Stimulated activated CD4-positive, alpha-beta T cell treated with anti-CD3 and anti-CD28 coated beads, Interleukin-15, amount 100 ng/mL, for 1 hour (primary cell): ENCODE measurements at places on chromosomes 3 and 15.

DNA sequence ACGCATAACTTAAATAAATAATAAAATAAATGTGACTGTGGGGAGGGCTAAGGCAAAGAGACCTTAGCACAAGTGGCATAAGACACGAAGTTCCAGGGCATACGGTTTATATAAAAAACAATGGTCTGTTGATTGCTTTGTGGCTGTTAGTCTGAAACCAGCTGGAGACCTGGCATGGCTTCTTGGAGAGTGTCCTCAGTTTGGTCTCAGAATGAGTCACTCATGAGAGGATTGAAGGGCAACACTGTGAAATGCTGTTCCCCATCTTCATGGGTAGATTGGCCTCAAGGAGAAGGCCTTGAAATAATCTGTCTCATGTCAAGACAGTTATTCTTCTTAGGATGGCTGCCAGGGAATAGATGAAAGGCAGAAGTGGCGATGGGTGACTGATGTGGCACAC lies 62.2 kb downstream of the SOX2 start:
- DNase-seq, result no peak

- DNase-seq, result no peak
These were observed 26.2 kb upstream of the TOP2B start for GRCh38 chr3:25690768-25691533.

- no peak for DNase-seq
These were observed 810.5 kb upstream of the NECTIN3 start for GRCh38 chr3:110261141-110261540.

- DNase-seq, result no peak
These were observed 15.2 kb upstream of the RARRES1 start for GRCh38 chr3:158747417-158747816.

GRCh38 chr3:15676259-15676658 lies 74.7 kb downstream of the BTD start:
- no peak for DNase-seq

- DNase-seq, result no peak
These were observed 702 bp upstream of the GPX1 start for GRCh38 chr3:49358884-49359225.

- DNase-seq, result no peak
These were observed 35.0 kb upstream of the LRRC3B start for GRCh38 chr3:26587571-26587970.

DNA sequence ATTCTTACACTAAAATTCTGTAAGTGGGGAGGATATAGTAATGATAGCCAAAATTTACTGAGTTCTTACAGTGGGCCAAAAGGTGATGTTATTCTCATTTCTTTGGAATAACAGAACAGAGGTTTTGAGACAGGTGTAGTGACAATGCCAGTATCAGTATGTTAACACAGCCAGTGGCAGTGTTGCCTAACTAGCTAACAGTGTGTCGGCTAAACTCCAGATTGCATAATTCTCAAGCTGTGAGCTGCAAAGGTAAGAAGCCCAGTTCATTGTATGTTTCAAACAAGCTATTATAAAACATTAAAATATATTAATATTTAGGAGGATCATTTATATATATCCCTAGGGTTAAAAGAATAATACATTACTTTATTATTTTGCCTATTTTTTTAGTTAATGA lies 920 bp downstream of the SLC15A2 start:
- no peak for DNase-seq
